T-helper 1 cell (primary cell): ENCODE measurements at places on chromosomes 4 and X.

GRCh38 chr4:116733370-116733769, 352.0 kb downstream of the TRAM1L1 start:
- no peak for DNase-seq

DNA sequence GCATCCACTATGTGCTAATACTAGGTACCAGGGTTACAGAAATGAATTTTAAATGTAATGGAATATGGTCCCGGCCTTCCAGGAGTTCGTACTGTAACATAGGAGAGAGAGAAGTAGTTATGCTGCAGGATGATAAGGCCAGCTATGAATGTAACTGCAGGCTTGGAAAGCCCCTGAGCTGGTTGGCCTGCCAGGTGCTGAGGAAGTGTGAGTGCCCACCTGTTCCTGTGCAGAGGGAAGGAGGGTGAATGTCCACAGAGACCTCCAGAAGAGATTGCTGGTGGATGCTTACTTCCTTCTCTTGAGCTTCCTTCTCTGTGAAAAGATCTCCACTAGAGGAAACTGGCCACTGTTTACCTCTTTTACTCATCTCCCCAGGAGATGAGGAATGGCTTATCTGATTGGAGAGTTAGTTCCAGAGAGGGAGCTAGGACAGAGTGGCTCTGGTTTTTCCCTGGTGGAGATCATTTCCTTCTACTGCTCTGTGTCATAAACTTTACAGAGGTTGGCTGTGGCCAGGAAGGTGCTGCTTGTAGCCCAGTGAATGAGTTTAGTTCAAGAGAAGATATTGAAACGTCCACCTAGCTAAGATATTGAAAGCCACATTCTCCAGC, 114.0 kb upstream of the LNX1 start:
- DNase-seq, result no peak

DNA sequence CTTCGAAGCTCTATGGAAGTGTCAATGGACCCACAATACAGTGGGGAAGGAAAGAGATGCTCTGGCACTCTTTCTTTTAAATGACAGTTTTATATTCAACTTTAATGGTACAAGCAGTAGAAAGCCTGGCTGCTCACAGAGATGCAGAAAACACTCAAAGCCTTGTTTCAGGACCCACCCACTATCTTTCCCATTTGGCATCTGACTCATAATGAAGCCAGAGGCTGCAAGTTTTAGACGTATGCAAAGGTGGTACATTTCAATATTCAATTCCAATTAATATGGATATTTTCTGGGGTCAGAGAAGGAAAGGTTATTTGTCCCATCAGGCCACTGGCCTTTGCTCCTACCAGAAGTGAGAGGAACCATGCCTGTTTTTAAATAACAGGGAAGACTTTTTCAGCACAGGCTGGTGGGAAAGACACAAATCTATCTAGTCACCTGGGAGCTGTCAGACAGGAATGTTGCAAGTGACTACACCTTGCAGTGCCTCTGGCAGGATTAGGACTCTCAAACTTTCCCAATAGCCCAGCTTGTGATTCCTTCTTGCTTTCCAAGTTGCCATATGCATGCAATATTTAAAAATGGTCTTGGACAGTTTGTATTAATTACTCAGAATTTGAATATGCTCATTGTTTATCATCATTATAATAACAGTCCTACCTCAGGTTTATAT, 70.0 kb upstream of the RAB40AL start:
- DNase-seq, result no peak

GRCh38 chrX:110847334-110847733, 51.7 kb upstream of the CHRDL1 start:
- no peak for DNase-seq

- no peak for DNase-seq
Measured at GRCh38 chrX:41265615-41266014, 68.3 kb upstream of the DDX3X start.
